ENCODE measurements at places on chromosomes 12 and 14.

DNA sequence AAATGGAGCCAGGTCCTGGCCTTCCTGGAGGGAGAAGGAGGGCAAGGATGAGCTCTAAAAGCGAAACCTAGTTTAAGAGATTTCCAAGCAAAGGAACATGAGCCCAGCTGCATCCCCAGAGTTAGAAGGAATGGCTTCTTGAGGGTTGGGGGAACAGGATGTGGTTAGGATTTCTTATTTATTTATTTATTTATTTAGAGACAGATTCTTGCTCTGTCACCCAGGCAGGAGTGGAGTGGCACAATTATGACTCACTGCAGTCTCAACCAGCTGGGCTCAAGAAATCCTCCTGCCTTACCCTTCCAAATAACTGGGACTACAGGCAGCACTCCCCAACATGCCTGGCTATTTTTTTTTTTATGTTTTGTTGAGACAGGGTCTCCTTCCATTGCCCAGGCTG, 25.3 kb upstream of the TMEM106C start:
- no peak for DNase-seq

DNA sequence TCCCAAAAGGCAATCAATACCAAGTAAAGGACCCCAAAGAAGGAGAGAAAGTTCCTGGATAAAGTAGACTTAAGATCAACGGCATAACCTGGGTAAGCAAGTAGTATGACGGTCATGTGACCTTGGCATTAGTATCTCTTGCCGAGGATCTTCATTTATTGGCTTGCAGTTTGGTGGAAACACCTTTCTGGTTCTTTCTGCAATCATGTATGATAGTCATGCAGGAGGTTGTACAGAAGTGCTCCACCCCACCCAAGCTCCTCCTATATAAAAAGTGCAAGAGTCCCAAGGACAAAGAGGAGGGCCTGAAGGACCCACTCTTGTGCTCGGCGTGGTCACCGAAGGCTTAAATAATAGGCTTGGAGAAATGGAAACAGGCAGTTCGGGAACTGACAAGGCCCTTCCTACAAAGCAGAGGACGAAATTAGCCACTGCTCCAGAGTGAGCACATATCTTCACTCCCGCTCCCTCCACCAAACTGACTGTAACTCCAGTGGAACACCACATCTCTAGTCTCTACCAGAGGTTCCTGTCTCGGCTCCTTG, 750 bp downstream of the CS start:
- DNase-seq, result no peak

- no peak for DNase-seq
Observed at GRCh38 chr14:71094722-71095121, 187.5 kb downstream of the PCNX1 start.

DNA sequence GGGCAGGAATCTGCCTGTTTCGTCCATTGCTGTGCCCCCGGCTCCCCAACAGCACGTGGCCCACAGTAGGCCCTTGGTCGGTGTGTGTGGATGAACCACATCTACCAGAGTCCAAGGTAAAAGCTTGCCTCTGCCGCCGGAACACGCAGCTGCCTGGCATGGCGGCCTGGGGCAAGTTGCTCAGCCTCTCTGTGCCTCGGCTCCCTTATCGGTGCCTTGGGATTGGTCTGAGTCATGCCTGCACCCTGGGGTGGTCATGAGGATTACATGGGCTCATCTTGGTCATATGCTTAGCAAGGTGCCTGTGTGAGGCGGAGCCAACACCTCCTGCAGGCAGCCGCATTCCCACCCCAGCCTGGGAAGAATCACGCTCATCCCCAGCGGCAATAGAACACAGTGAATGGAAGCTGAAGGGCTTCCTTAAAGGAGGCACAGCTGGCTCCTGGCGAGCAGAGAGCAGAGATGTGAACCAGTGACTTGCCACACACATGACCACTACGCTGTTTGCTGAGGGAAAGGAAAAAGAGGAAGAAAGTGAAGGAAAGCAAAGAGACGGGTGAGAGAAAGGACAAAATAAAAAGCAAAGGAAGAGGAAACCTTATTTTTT, 5.5 kb upstream of the SCARB1 start:
- no peak for DNase-seq

DNA sequence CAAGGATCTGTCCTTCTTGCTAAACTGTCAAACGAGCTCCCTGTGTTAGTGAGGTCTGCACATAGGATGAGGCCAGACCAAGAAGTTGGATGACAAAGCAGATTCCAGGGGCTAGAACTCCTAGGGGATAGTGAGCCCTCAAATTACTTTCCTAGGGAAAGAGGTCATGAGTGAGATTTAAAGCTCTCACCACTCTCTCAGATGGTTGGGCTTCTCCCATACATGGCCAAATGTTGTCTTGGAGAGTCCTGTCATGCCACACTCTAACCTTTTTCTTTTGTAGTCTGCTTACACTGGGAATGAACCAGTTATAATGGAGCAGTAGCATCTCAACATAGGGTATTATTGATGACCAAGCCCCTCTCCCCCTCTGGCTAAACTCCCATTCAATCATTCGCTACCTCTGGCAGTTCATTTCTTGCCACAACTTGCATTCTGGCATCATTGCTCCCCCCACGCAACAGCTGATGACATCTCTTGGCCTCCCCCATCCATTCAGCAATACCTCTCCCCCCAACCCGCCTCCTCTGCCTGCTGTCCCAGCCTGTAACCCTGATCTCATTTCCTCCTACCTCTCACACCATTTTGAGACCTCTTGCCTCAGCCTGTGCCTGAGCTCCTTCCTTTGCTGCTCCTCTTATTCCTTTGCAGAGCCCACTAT, 64.7 kb upstream of the CISTR start:
- no peak for DNase-seq

DNA sequence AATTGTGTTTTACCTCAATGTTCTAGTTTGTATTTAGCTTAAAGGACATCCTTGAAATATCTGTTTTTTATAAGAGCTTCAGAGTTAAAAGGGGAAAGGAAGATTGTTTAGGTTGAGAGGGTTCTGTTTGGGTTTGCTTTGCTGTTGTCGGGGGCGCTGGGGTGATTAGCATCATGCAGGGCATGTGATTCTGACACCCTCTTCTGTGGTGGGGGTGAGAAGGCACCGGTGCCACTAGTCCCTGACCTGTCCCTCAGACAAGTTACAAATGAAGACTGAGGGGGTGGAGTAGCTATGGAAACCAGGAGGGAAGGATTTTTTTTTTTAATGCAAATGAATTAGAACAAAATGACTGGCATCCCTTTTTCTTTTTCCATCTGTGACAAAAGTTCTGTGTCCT, 291.3 kb downstream of the RPAP3 start:
- DNase-seq, result no peak

DNA sequence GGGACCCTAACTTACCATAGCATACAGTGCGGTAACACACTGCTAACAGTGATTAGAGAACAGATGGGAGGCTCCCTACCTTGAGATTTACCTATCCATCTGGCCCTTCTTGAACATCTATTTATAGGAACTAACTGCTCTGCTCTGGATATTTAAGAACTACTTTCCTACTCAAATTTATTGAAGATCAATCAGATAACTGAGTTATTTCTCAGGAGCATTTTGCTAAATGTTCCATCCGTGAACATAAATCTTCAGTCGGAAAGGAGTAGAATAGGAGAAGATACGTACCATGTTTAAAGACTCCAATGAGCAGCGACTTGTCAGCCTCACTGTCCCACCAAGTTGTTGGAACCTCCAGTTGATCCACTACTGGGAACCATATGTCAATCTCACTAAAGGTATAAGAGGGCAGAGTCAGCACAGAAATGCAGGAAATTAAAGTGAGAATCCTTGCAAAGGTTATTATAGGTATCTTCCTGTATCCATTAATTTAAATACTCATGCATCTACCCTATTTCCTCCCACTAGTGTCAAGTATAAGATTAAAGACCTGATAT, 15.6 kb upstream of the SUPT16H start:
- DNase-seq, result no peak

DNA sequence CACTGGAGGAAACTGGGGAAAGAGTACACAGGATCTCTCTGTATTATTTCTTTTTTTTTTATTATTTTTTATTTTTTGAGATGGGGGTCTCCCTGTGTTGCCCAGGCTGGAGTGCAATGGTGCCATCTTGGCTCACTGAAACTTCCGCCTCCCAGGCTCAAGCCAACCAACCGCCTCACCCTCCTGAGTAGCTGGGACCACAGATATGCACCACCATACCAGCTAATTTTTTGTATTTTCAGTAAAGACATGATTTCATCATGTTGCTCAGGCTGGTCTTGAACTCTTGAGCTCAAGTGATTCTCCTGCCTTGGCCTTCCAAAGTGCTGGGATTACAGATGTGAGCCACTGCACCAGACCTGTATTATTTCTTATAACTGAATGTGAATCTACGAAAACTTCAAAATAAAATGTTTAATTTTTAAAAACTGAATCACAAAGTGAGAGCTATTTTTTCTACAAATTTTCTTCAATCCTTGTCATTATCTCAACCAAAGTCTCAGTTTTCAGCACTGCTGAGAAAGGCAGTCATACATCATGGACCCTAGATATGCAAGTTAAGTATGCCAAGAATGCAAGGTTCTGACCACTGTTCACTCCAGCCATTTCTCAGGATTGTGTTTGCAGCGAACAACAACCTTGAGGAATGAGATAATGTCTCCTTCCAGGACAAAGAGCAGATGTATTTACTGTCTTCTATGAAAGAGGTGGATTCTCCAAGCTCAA, 2.4 kb downstream of the EAPP start:
- DNase-seq, result no peak
